ENCODE measurements at places on chromosomes 1 and 21.

DNA sequence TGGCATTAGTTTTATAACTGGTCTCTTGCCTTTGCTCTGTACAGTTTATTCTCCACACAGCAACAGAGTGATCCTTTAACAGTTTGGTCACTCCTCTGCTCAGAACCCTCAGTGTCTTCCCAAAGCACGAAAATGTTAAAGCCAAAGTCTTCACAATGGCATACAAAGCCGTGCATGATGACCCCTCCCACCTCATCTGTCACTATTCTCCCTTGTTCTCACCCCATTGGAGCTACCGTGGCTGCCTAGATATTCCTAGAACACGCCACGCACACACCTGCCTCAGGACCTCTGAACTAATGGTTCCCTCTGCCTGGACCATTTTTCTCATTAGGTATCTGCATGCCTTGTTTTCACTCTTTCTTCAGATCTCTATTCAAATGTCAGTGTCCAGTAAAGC is 8.6 kb upstream of the SEMA4A start:
- DNase-seq, result no peak

GRCh38 chr1:119988306-119989062 is 81.0 kb downstream of the NOTCH2 start:
- DNase-seq, result no peak

DNA sequence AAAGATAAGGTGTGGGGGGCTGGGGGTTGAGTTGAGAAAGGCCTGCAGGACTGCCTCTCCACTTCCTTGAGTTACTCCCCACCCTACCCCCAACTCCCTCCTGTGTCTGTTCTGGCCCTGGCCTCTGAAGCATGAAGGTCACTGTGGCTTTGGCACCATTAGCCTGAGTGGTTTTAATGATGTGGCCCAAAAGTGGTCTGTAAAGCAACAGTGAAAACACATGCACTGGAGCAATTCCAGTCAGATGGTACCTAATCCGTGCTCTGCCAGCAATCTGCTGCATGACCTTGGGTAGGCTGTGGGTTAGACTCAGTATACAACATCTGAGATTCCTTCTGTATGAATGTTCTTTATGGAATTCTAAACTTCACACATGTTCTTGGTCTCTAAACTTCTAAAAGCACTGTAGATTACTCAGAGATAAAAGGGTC is 86.5 kb upstream of the ATP1A1 start:
- no peak for DNase-seq

DNA sequence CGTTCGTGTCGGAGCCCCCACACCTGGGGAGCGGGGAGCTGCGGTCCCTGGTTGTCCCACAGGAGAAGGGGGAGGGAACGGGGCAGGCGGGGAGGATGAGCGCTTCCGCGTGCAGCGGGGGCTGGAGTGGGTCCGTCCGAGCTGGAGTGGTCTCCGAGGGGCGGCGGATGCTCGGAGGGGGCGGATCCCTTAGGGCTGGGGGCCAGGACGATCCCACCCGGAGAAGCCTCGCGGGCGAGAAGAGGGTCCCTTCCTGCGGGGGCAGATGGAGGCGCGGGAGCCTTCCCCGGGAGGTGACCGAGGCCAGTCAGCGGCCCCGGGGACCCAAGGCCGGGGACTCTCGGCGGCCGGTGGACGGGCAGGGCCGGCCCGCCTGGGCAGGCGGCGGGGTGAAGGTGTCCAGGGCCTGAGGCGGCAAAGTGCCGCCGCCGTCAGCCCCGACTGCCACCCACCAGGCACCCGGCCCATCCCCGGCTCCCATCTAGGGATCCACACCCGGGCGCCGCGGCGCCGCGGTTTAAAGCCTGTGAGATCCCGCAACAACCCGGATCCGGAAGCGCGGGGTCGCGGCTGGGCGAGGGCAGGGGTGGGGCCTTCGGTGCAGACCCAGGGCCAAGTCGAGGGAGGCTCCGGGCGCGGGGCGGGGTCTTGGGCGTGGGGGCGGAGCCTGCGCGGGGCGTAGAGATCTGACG is 5.3 kb upstream of the CCDC27 start:
- peak; percentile 90 for DNase-seq

- DNase-seq, result no peak
These were observed 79.4 kb upstream of the RUNX1 start for GRCh38 chr21:35128536-35128935.

Data from activated naive CD4-positive, alpha-beta T cell treated with Interleukin-2 at 50 U/mL for 16 hours (primary cell).